ENCODE measurements at places on chromosomes 12 and 14. TPM values are rescaled to one million over a fixed set of nuclear protein-coding genes. Genes with fewer than 3 reads are reported as not detected.

ATP5F1B gene
- total RNA-seq = 680 TPM

- DNase-seq = peak; percentile 52
Measured at GRCh38 chr12:32589165-32589865, 89.8 kb upstream of the DNM1L start.

A2ML1 gene
- total RNA-seq = not detected

GRCh38 chr12:6318440-6318879, 8.0 kb downstream of the PLEKHG6 start:
- DNase-seq = peak; percentile 43

GRCh38 chr12:5507401-5507935, 75.6 kb downstream of the NTF3 start:
- DNase-seq = no peak

SMCO2 gene
- 0.61 TPM for total RNA-seq

DNA sequence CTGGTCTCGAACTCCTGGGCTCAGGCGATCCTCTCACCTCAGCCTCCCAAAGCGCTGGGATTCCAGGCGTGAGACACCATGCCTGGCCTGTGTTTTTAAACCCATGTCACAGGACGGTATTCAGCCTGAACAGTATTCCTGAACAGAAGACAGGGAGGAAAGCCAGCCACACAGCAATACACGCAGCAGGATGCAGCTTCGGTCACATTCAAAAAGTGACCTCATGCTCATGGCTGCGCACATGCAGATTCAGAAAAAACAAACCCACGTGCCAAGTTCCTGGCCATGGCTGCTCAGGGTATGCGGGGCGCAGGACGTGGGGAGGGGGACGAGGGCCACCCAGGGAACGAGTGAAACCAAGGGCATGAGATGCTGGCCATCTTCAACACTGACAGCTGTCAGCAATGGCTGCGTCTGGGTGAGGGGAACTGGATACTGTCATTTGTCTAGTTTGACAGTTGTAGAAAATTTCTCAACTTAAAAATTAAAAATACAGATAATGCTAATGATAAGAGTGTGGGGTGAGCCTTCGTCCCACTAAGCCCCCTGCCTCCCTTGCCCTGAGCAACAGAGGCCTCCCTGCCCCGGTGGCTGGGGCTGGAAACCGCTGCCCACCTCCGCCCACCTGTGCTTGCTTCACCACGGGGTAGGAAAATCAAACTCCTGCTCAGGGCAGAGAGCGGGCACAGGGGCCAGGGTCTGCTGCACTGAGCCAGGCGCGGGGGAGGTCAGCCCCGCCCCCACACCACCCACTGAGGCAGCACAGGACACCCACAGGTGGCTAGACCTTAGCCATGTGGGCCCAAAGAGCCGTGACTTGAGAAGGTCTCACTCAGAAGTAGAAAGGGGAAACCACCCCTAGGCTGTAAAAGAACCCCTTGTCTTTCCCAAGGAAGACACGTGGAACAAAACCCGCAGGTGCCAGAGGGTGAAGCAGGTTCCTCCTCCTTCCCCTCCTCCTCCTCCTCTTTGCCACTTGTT, 84.2 kb downstream of the SCARB1 start:
- DNase-seq = no peak

DYRK4 gene
- 28.1 TPM for total RNA-seq

GRCh38 chr12:124792961-124793441, 70.7 kb downstream of the SCARB1 start:
- DNase-seq = no peak

GRCh38 chr14:100531152-100532121, 55.8 kb downstream of the BEGAIN start:
- DNase-seq = peak; percentile 18

CLEC12A gene
- 4.8 TPM for total RNA-seq

DNA sequence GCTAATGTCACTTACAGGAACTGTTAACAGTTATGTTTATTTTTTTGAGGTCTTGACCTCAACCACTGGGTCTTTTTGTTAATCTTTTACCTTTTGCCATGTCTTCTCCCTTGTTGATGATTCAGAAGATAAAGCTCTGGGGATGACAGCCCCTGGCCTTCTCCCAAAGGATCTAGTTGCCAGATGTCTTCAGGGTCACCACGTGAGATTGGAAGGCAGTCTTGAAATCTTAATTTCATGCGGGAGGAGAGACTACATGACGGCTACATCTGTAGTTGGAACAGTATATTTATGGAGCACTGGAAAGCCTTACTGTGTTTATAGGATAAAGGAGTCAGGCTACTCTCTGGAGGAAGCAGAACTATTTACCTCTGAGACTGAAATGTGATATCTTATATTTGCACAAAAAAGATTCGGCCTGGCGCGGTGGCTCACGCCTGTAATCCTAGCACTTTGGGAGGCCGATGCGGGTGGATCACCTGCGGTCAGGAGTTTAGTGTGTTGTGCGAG, 5.6 kb downstream of the MLEC start:
- no peak for DNase-seq

DNA sequence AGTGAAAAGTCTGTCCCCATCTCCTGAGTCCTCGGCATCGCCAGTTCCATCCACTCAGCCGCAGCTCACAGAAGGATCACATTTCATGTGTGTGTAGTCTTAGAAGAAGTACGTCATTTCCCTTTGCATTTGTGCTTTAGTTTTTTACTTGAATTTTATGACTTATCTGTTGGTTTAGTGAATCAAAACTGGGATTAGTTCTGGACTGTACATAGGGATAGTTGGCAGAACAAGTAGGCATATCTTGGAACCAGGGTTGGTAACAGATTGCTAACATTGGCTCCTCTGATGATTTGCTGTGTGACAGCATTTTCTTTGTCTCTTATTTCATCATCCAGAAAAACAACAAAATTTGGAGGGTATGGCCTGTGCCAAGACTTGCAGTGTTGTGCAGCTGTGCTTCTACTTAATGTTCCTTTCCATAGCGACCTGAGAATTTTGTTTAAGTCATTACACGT, 69.6 kb upstream of the AEBP2 start:
- no peak for DNase-seq

GRCh38 chr12:1948883-1949282, 30.4 kb upstream of the CACNA2D4 start:
- no peak for DNase-seq

DNA sequence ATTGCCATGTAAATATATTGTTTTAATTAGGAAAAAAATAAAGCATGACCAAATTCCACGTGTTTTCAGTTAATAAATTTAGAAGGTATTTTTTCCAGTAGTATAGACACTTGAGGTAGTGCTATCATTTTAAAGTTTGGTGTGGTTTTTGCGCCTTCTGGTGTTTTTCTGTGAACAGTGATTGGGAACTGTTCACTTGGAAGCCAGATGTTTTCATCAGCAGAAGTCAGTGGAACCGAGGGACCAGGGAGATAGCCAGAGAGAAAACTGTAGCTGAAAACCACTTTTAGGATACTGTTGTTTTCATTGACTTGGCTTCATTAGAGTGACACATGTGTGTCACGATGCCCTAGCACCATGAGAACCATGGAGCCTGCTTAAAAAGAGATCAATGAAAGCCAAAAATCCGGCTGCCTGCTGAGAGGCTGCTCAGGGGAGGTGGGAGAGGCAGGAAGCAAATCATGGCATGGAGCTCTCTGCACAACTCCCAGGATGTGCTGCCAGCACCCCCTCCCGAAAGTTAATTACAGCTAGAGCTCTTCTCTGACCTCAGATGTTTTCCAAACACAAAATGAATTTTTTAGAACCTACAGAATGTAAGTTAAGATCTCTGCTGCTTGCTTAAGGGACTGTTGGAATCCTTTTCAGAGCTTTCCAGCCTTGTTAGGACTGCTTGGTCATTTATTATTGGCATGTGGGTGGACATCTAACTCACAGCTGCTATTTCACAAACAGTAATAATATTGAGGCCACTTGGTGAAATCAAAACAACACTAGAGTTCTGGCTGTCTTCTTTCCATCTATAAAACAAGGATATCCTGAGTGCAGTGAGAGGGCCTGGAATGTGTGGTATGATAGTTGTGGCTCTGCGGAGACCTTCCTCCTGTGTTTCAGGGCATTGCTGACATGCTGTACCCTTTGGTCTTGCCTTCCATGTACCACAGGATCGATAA, 192.3 kb downstream of the ANO4 start:
- no peak for DNase-seq

DNA sequence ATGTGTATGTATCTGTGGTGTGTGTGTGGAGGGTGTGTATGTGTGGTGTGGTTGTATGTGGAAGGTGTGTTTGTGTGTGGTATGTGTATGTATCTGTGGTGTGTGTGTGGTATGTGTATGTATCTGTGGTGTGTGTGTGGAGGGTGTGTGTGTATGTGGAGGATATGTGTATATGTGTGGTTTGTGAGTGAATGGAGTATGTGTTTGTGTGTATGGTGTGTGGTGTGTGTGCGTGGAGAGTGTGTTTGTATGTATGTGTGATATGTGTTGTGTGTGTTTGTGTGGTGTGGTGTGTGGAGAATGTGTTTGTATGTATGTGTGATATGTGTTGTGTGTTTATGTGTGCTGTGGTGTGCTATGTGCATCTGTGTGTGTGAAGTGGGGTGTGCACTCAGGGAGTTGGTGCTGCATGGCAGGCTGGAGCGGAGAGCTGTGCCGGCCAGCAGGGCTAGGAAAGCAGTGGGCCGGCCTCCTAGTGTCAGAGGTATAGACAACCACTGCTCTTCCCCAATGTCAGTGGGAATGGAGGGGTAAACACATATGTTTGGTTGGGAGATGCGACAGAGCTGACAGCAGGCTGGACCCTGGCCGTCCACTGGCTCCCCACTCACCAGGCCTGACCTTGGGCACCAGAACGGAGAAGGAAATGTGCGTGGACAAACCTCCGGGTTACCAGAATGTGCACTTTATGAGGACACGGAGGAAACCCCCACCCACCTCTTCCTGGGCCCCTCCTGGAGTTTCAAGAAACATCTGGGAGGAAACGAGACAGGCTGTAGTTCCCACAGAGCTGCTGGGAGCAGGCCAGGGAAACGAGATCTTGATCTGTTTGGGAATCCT, 60.7 kb downstream of the CLMN start:
- DNase-seq = no peak

DNA sequence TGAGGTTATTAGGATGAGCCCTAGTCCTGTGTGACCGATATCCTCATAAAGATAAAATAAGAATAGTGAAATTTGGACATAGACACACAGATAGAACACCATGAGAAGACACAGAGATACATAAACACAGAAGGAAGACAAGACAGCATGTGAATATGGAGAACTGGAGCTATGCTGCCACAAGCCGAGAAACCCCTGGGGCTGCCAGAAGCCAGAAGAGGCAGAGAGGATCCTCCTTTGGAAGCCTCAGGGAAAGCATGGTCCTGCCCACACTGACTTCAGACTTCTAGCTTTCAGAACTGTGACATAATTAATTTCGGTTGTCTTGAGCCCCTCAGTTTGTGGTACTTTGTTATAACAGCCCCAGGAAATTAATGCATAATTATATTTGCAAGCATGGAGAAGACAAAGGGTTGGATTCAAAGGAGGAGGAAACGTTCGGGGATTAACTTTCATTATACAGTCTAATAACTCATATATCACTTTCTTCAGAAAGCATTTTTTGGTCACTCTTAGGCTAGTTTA, 1501.8 kb upstream of the FLRT2 start:
- DNase-seq = no peak

- DNase-seq = no peak
Measured at GRCh38 chr12:82800185-82800584, 113.5 kb downstream of the TMTC2 start.

DNA sequence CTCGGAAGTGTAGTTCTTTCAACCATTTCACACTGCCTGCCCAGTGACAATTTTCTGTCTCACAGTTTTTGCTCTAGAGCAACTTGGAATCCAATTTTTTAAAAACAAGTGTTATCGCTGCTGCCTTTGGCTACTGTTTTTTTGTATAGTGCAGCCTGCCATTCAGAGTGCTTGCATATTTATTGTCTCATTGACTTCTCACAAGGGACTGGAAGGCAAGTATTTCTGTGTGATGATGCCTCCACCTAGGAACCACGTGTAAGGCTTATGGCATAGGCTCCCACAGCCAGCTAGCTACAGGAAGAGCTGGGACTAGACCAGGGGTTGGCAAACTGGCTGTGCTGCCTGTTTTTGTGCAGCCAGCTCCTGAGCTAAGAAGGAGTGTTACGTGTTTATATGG, 903 bp downstream of the PARPBP start:
- peak; percentile 28 for DNase-seq

GRCh38 chr12:647385-648085, 15.7 kb downstream of the NINJ2 start:
- DNase-seq = no peak

DNA sequence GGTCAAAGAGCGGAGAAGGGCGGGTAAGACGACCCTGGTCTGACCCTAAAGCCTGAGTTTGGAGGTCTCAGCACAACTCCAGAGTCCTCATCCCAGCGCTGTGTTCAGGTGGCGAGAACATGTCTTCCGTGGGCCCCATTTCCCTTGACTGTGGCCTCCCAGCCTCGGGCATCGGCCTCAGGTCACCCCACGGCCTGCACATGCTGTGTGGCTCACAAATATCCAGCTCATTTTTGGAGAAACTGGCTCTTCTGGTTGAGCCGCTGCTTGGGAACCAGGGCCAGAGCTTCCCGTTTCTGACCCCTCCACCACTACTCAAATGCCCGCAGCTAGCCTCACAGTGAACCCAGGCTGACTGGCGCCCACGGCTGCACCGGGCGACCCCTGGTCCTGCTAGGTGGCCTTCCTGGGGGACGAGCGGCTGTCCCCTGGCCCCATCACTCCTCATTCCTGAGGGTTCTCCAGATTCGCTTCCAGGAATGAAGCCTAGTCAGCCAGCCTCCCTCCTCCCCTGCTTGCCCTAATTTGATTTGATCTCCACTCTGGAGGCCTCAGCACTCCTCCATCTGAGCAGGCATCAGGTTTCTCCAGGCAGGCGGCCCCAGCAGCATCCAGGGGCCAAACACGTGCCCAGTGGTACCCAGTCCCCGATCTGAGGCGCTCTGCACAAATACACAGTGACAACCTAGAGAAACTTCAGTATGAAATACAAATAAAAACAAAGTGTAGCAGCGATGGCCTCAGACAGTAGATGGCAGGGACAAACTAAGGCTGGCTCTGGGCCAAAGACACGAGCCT, 4.7 kb downstream of the P2RX2 start:
- no peak for DNase-seq

DNA sequence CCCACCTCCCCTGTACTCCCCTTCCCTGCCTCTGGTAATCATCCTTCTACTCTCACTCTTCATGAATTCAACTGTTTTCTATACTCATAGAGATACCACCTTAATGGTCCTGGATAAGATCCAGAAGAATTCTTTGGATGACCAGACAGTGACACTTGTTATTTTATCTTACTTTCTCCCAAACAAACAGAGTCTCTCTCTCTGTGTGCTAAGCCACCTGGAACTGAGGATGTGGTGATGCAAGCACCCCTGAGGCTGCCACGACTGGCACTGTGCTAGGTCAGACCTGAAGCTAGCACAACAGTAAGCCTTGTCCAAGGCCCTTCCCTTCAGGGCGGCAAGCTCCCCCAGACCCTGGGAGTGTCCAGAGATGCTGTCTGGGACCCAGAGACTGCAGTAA, 250.2 kb downstream of the C12orf50 start:
- DNase-seq = no peak

DNA sequence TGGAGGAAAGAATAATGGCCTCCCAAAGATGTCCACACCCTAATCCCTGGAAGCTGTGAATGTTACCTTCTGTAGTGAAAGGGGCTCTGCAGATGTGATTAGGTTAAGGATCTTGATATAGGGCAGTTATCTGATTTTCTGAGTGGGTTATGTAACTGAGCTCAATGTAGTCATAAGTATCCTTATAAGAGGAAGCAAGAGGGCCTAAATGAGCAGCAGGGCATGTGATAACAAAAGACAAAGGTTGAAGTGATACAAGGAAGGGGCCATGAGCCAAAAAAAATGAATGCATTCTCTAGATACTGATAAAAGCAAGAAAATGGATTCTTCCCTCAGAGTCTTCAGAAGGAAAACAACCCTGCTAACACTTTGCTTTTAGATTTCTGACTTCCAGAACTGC, 78.8 kb downstream of the OSBPL8 start:
- no peak for DNase-seq

Measured in activated CD8-positive, alpha-beta T cell treated with anti-CD3 and anti-CD28 coated beads, Interleukin-2, amount 10 ng/mL, durations not matched to agents 7 days and 5 days (primary cell).